Fibroblast of upper back skin (primary cell): ENCODE measurements at places on chromosomes 3 and 15.

- DNase-seq, result no peak
These were observed 58.3 kb downstream of the LSM3 start for GRCh38 chr3:14236902-14237301.

DNA sequence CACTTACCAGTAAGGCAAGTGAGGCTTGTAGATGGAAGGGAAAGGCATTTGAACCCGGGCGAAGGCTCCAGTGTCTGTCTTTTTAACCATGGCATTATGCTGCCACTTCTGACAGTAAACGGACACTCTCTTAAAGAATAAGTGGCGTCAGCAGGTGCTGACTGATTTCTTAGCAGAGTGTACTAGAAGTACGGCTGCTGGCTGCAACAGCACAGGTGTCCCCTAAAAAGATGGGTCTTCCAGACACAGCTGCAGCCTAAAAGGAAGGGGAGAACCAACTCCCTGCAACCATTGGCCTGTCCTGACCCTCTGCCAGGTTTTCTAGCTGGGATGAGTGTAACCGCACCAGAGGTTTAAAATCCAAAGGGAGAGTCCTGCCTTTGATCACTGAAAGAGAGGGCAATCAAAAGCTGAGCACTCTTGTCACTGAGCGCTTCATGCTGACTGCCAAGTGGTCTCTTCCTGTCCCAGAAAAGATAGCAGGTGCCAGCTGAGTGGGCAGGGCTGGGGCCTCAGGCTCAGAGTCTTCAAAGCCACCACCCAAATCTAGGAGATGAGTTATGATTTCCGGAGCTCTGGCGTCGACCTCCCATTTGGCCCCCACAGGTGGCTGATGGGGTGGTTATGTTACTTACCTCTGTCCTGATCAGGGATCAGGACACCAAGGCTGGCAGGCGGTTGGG lies 255.8 kb downstream of the SLCO3A1 start:
- DNase-seq, result no peak

GRCh38 chr15:99564221-99565048 lies 1.3 kb upstream of the MEF2A start:
- peak; percentile 20 for DNase-seq

DNA sequence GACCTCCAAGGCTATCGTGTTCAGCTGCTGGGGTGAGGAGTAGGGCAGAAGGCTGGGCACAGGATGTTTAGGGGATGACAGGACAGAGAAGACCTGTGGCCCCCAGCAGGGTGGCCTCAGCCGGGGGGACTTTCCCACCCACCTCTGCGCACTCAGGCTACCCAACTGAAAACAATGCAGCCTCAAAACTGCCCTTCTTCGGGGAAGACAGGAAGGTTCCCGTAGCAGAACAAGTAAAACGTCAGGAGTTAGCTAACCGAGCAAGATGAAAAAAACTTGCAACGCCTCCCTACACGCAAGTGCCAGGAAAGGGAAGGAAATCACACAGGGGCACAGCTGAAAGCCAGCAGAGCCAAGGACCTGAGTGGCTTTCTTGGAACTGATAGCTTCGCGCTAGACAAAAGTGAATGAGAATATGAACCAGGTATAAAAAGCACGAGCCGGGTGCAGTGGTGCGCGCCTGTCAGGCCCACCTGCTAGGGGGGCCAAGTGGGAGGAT lies 38.4 kb upstream of the FURIN start:
- DNase-seq, result no peak

GRCh38 chr3:196344663-196345062 lies 6.5 kb upstream of the TM4SF19 start:
- no peak for DNase-seq

DNA sequence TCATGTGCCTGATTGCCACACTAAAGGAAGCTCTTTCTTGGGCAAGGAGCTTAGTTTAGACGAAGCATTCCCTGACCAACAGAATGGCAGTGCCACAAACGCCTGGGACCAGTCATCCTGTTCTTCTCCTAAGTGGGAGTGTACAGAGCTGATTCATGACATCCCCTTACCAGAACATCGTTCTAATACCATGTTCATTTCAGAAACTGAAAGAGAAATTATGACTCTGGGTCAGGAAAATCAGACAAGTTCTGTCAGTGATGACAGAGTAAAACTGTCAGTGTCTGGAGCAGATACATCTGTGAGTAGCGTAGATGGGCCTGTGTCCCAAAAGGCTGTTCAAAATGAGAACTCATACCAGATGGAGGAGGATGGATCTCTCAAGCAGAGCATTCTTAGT lies 18.4 kb downstream of the SENP5 start:
- DNase-seq, result no peak

- peak; percentile 24 for DNase-seq
These were observed 3.9 kb downstream of the LXN start for GRCh38 chr3:158668506-158668905.

GRCh38 chr3:153458881-153459280 lies 296.9 kb downstream of the RAP2B start:
- no peak for DNase-seq
